ENCODE measurements at places on chromosomes 6 and 20.

- H3K4me1 ChIP-seq = peaks cover 37% of the 10 kb centered on the region
- H3K36me3 ChIP-seq = no peaks in the 10 kb centered on the region
- H3K4me3 ChIP-seq = peak overlapping the region; percentile 72
- no peaks in the 10 kb centered on the region for H3K27me3 ChIP-seq
Observed at GRCh38 chr6:7108196-7108963, 619 bp downstream of the RREB1 start.

GRCh38 chr20:6692566-6693173 lies 74.8 kb upstream of the BMP2 start:
- H3K36me3 ChIP-seq = no peaks in the 10 kb centered on the region
- no peaks in the 10 kb centered on the region for H3K27me3 ChIP-seq
- no peak overlapping the region for H3K27ac ChIP-seq
- H3K4me3 ChIP-seq = no peak overlapping the region

GRCh38 chr6:2133716-2134310 lies 111.6 kb downstream of the GMDS start:
- H3K27me3 ChIP-seq = no peaks in the 10 kb centered on the region
- H3K36me3 ChIP-seq = no peaks in the 10 kb centered on the region
- no peak overlapping the region for H3K27ac ChIP-seq
- H3K4me1 ChIP-seq = no peaks in the 10 kb centered on the region
- DNase-seq = no peak

- H3K27me3 ChIP-seq = no peaks in the 10 kb centered on the region
- no peaks in the 10 kb centered on the region for H3K36me3 ChIP-seq
- H3K4me3 ChIP-seq = no peak overlapping the region
- no peak overlapping the region for H3K27ac ChIP-seq
- DNase-seq = no peak
- H3K4me1 ChIP-seq = peaks cover 10% of the 10 kb centered on the region
Observed at GRCh38 chr6:21436625-21437024, 156.9 kb upstream of the SOX4 start.

DNA sequence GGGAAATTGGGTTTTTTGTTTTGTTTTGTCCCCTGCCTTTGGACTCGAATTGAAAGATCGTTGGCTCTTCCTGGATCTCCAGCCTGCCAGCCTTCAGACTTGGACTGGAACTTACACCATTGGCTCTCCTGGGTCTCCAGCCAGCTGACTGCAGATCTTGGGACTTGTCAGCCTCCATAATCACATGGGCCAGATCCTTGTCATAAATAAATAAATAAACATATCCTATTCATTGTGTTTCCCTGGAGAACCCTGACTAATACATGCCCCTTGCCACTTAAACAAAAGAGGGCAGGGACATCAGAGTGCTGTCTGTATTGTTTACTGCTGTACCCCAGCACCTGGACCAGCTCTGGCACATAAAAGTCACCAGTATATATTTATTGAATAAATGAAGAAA lies 101.5 kb downstream of the CAP2 start:
- no peaks in the 10 kb centered on the region for H3K4me1 ChIP-seq
- no peak for DNase-seq
- no peak overlapping the region for H3K27ac ChIP-seq
- no peaks in the 10 kb centered on the region for H3K36me3 ChIP-seq

GRCh38 chr6:30071858-30072257 lies 3.7 kb downstream of the RNF39 start:
- DNase-seq = no peak
- H3K4me1 ChIP-seq = peaks cover 39% of the 10 kb centered on the region
- no peak overlapping the region for H3K27ac ChIP-seq
- H3K36me3 ChIP-seq = peaks cover 14% of the 10 kb centered on the region
- H3K4me3 ChIP-seq = no peak overlapping the region
- H3K27me3 ChIP-seq = peaks cover 6% of the 10 kb centered on the region

DNA sequence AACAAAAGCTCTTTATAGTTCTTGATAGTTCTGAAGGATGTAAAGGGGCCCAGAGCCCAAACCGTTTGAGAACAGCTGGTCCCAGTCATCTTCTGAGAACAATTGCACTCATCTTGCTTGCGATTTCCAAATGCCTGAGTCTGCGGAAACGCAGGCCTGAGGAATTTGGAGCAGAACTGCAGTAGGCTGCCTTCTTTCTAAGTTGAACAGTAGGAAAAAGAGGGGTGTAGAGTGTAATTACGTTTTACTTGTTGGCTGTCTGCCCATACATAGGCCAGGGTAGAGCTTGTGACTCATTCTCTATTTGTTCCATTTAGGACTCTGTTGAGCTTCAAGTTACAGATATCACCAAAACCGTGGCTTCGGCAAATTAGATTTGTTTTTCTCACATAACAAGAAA lies 42.0 kb upstream of the KIF16B start:
- H3K4me1 ChIP-seq = no peaks in the 10 kb centered on the region
- no peak overlapping the region for H3K4me3 ChIP-seq
- H3K27ac ChIP-seq = no peak overlapping the region
- no peaks in the 10 kb centered on the region for H3K27me3 ChIP-seq
- no peak for DNase-seq

DNA sequence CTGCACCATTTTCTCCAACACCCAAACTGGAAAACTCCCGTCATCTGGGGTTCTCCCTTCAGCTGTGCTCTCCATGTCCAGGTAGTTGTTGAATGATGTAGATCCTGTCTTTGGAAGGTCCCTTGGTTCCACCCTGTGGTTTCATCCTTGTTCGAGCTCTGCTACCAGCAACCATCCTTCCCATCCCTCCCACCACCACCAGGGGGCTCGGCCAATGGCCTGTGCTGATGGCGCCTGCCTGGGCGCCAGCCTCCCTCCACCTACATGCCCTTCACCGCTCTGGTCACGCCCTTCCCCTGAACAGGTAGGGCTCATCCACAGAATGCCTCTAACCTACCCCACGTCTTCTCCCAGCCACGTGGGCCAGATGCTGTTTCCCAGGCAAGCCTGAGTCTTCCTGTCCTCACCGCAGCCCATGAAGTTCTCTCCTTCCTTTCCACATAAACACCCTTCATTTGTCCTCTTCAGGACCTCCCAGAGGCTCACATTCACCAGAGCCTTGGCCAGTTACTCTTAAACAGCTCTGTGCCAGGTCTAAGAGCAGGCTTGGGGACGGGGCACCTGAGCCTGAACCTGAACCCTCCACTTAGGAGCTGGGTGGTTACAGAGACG lies 75.1 kb upstream of the DUSP22 start:
- H3K27ac ChIP-seq = no peak overlapping the region
- no peak overlapping the region for H3K4me3 ChIP-seq
- H3K36me3 ChIP-seq = no peaks in the 10 kb centered on the region

GRCh38 chr20:10434467-10434831 lies 427 bp upstream of the MKKS start:
- no peaks in the 10 kb centered on the region for H3K36me3 ChIP-seq
- H3K27me3 ChIP-seq = no peaks in the 10 kb centered on the region
- peak; percentile 65 for DNase-seq
- peaks cover 25% of the 10 kb centered on the region for H3K4me1 ChIP-seq

DNA sequence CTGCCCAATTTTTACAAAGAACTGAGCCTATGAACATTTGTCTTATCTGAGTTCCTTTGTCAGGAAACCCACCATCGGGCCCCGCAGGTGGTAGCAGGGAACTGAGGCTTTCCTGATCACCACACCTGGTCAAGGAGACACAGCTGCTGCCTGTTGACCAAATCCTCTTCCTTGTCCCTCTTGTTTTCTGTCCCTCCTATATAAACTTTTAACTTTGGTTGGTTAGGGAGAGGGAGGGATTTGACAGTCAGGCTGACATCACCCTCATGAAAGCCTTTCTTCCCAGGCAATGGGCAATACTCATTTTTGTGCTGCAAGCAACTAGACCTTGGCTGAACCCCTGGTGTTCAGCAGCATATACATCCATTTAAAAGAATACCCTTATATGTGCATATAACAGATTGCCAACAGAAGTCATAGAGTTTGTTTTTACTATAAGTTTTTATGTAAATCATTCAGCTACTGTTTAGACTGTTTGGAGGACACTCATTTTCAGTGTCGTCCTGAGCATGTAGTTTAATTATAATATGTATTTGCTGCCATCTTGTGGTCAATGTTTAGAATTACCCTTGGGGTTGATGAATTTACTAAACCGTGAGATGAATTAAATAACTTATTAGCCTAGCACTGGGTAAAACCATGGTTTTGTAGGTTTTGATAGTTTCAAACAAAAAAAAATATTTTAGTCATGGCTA lies 17.0 kb downstream of the CRISP1 start:
- H3K27me3 ChIP-seq = no peaks in the 10 kb centered on the region
- no peaks in the 10 kb centered on the region for H3K36me3 ChIP-seq
- H3K4me1 ChIP-seq = no peaks in the 10 kb centered on the region
- no peak for DNase-seq

DNA sequence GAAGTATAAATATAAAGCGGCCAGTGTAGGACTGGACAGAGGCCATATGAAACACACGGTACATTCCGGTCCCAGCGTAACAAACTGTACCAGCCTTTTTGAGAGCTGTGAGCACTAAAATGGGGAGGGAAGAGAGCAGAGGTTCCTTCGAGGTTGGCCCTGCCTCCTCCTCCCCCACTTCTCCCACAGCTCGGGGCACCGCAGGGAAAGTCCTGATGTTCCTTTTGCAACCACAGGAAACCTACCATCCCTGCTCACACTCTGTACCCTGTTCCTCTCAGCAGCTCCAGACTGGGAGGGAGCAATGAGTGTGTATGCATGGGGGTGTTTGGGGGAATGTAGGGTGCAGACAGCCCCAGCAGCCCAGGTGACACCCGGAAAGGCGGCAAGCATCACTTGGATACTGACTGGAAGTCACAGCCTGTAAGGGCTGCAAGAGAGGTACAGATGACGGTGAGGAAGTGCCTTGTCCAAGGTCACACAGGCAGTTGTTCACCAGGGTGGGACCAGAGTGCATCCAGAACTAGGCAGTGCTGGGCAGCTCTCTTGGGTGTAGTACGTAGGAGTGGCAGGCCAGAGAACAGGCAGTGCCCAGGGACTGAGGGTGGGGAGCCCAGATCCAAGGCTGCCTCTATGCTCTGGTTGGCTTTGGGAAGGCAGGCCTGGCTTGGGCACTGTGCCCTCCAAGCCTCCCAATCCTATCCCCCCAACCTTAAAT lies 11.0 kb upstream of the ARMC12 start:
- H3K4me1 ChIP-seq = peaks cover 70% of the 10 kb centered on the region
- no peak for DNase-seq
- H3K4me3 ChIP-seq = peak overlapping the region; percentile 46
- no peaks in the 10 kb centered on the region for H3K27me3 ChIP-seq
- no peak overlapping the region for H3K27ac ChIP-seq

DNA sequence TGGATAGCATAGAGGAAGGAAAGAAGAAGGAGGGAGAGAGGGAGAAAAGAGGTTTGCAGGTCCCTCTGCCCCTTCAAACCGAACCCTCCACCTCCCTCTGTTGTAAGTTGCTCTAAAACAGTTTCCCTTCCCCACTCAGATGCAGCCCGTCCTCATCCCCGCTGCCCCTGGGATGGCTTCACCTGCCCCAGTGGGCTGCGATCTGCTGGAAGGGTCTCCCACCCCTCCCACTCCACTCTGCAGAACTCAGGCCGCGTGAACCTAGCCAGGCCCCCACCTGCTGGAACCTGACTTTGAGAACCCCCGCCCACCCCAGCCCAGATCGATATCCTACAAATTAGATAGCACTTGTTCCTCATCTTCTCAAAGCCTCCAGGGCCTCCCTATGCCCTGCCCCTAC lies 190.8 kb downstream of the DLL1 start:
- H3K36me3 ChIP-seq = no peaks in the 10 kb centered on the region
- DNase-seq = no peak
- no peaks in the 10 kb centered on the region for H3K27me3 ChIP-seq
- no peak overlapping the region for H3K27ac ChIP-seq
- no peaks in the 10 kb centered on the region for H3K4me1 ChIP-seq

- no peaks in the 10 kb centered on the region for H3K27me3 ChIP-seq
- no peak for DNase-seq
- H3K36me3 ChIP-seq = no peaks in the 10 kb centered on the region
- H3K27ac ChIP-seq = peak overlapping the region; percentile 94
Observed at GRCh38 chr6:35258858-35259193, 709 bp upstream of the ZNF76 start.

- H3K4me1 ChIP-seq = no peaks in the 10 kb centered on the region
- no peak overlapping the region for H3K27ac ChIP-seq
- H3K27me3 ChIP-seq = no peaks in the 10 kb centered on the region
- no peak overlapping the region for H3K4me3 ChIP-seq
Observed at GRCh38 chr6:14547284-14547998, 429.9 kb downstream of the CD83 start.

- no peak overlapping the region for H3K4me3 ChIP-seq
- no peak overlapping the region for H3K27ac ChIP-seq
- no peak for DNase-seq
- no peaks in the 10 kb centered on the region for H3K36me3 ChIP-seq
- H3K4me1 ChIP-seq = no peaks in the 10 kb centered on the region
- no peaks in the 10 kb centered on the region for H3K27me3 ChIP-seq
Observed at GRCh38 chr20:22823119-22823518, 212.0 kb upstream of the SSTR4 start.

- no peaks in the 10 kb centered on the region for H3K4me1 ChIP-seq
- no peaks in the 10 kb centered on the region for H3K27me3 ChIP-seq
- no peaks in the 10 kb centered on the region for H3K36me3 ChIP-seq
- no peak for DNase-seq
- no peak overlapping the region for H3K4me3 ChIP-seq
Observed at GRCh38 chr6:45072016-45072415, 256.1 kb upstream of the RUNX2 start.

- H3K36me3 ChIP-seq = no peaks in the 10 kb centered on the region
- no peaks in the 10 kb centered on the region for H3K4me1 ChIP-seq
- H3K27me3 ChIP-seq = no peaks in the 10 kb centered on the region
- H3K27ac ChIP-seq = no peak overlapping the region
- no peak overlapping the region for H3K4me3 ChIP-seq
Observed at GRCh38 chr6:4698901-4699659, 77.1 kb upstream of the CDYL start.

DNA sequence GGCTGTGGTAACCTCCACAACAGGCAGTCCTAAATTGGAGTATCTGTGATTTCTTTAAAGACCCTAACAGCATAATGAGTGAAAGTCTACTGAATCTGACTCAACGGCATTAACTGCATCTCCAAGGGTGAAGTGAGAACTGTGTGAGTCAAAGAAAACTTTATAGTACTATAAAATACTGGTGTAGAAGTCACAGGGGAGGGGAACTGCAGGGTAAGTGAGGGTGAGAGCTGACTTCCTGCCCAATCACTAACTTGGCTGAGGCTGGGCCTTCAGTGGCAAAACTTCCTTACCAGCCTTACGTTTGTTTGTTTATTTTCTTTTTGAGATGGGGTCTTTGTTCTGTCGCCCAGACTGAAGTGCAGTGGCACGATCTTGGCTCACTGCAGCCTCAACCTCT lies 109.8 kb downstream of the PTPRK start:
- H3K27me3 ChIP-seq = no peaks in the 10 kb centered on the region
- DNase-seq = no peak
- H3K36me3 ChIP-seq = no peaks in the 10 kb centered on the region
- no peaks in the 10 kb centered on the region for H3K4me1 ChIP-seq
- no peak overlapping the region for H3K4me3 ChIP-seq
- H3K27ac ChIP-seq = no peak overlapping the region
